ENCODE measurements at places on chromosomes 1 and 21. TPM values are rescaled to one million over a fixed set of nuclear protein-coding genes. Genes with fewer than 3 reads are reported as not detected.

GRCh38 chr1:107141491-107142126, 770 bp downstream of the NTNG1 start:
- DNase-seq, result peak; percentile 33
- no peaks in the 10 kb centered on the region for H3K27me3 ChIP-seq
- peak overlapping the region; percentile 32 for H3K27ac ChIP-seq

Gene SRM
- total RNA-seq, result 8.2 TPM

GRCh38 chr21:41406340-41406739, 19.7 kb upstream of the MX1 start:
- no peaks in the 10 kb centered on the region for H3K36me3 ChIP-seq
- no peak overlapping the region for H3K4me3 ChIP-seq
- no peaks in the 10 kb centered on the region for H3K4me1 ChIP-seq
- no peak overlapping the region for H3K27ac ChIP-seq
- DNase-seq, result no peak

Gene ADCY10
- under 0.01 TPM for total RNA-seq

Gene FCER1G
- total RNA-seq, result not detected

Gene SPRR2G
- not detected for total RNA-seq

- peaks cover 51% of the 10 kb centered on the region for H3K27me3 ChIP-seq
- no peak for DNase-seq
- no peaks in the 10 kb centered on the region for H3K36me3 ChIP-seq
- no peak overlapping the region for H3K27ac ChIP-seq
- H3K4me1 ChIP-seq, result peaks cover 2% of the 10 kb centered on the region
Measured at GRCh38 chr1:212952641-212952976, 2.3 kb downstream of the VASH2 start.

Gene CD164L2
- not detected for total RNA-seq

GRCh38 chr21:44531606-44532564, 8.1 kb downstream of the KRTAP10-1 start:
- H3K27me3 ChIP-seq, result no peaks in the 10 kb centered on the region
- no peak for DNase-seq

DNA sequence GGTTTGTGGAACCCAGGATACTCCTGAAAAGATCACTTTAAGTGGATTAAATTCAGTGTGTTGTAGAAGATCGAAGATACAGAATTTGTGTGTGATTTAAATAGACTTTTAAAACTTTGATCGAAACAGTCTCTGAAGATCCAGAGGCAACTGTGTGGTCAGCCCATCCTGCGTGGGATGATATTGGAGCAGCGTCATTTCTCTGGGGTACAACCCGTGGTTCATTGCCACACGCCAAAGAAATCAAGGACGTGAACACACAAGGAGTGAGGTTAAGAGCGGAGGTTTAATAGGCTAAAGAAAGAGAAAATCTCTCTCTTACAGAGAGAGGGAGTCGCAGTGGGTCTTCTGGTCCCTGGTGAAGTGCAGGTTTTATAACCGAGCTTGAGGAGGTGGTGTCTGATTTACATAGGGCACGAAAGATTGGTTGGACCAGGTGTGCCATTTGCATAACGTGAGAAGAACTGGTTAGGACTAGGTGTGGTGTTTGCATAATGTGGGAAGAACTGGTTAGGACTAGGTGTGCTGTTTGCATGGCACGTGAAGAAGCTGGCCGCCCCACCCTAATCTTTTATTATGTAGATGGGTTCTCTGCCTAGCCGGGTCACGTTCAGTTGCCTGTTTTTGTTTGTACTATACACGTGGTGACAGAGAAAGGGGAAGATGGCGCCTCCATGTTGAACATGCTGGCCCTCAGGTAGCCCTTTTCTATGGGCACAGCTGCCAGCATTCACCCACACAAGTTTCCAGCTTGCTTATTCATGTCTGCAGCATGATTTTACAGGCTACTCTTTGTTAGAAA, 82.3 kb downstream of the ADSS2 start:
- DNase-seq, result no peak
- no peaks in the 10 kb centered on the region for H3K4me1 ChIP-seq
- H3K27me3 ChIP-seq, result no peaks in the 10 kb centered on the region

Gene GNG4
- under 0.01 TPM for total RNA-seq

GRCh38 chr1:10249808-10250457, 39.6 kb downstream of the KIF1B start:
- no peak overlapping the region for H3K27ac ChIP-seq
- H3K4me1 ChIP-seq, result peaks cover 11% of the 10 kb centered on the region
- no peak overlapping the region for H3K4me3 ChIP-seq
- DNase-seq, result no peak

Gene BMP8B
- total RNA-seq, result not detected

- H3K27ac ChIP-seq, result no peak overlapping the region
- no peaks in the 10 kb centered on the region for H3K27me3 ChIP-seq
- H3K4me1 ChIP-seq, result peaks cover 36% of the 10 kb centered on the region
- H3K36me3 ChIP-seq, result no peaks in the 10 kb centered on the region
- no peak overlapping the region for H3K4me3 ChIP-seq
Measured at GRCh38 chr1:235919833-235920441, 53.2 kb upstream of the LYST start.

DNA sequence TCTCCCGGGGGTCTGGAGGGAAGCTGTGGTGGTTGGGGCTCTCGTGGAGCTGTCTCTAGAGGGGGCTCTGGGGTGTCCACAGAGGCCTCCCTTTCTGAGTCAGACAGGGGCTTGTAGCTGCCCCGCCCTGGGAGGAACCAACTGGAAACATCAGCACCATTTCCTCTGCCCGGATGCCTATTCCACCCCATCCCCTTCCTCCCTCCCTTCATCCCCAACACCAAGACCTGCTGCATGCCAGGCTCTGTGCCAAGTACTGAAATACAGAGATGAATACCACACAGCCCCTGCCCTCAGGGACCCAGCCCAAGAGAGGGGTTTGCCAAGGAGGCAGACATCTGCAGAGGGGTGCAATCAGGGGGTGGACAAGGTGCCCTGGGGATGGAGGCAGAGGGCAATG, 125.6 kb upstream of the ADAR start:
- H3K27me3 ChIP-seq, result no peaks in the 10 kb centered on the region
- H3K27ac ChIP-seq, result no peak overlapping the region
- H3K4me1 ChIP-seq, result no peaks in the 10 kb centered on the region
- no peak for DNase-seq
- H3K36me3 ChIP-seq, result no peaks in the 10 kb centered on the region
- no peak overlapping the region for H3K4me3 ChIP-seq

DNA sequence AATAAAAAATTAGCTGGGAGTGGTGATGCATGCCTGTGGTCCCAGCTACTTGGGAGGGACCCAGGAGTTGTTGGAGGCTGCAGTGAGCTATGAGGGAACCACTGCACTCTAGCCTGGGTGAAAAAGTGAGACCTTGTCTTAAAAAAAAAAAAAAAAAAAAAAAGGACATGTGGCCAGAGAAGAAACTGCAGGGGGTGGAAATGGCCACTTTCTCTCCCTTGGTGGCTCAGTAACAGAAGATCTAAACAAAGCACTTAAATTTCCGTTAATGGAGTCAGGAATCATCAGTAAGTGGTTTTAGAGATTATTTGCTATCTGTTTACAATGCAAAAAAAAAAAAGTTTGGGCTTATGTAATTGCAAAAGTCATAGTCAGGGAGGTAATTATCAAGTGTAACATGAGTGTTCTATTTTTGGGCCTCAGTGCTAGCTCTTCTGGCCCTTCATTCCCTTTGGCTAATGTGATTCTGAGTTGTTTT, 19.3 kb upstream of the OPRD1 start:
- no peak overlapping the region for H3K27ac ChIP-seq
- DNase-seq, result no peak
- no peaks in the 10 kb centered on the region for H3K4me1 ChIP-seq
- no peak overlapping the region for H3K4me3 ChIP-seq
- H3K36me3 ChIP-seq, result no peaks in the 10 kb centered on the region

DNA sequence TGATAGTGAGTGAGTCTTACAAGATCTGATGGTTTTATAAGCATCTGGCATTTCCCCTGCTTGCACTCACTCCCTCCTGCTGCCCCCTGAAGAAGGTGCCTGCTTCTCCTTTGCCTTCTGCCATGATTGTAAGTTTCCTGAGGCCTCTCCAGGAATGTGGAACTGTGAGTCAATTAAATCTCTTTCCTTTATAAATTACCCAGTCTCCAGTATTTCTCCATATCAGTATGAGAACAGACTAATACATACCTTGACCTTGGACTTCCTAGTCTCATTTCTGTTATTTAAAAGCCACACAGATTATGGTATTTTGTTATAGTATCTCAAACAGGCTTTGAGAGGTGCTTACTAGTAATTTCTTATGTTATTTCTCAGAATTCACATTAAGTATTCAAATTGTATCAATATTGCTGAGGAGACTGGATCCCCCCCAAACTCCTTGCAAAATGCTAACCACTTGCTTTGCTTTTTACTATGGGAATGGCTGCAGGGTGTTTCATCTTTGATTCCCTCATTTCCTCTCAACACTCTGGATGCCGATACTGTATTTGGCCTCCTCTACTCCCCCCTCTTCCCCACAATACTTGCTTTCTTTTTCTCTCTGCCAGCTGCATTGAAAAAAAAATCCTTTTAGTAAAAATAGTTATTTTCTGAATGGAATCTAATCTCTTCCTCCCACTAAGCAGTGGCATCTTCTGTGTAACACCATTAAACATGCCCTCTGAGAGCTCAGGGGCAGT, 96.9 kb upstream of the WLS start:
- peak; percentile 25 for DNase-seq
- H3K4me1 ChIP-seq, result peaks cover 20% of the 10 kb centered on the region
- H3K36me3 ChIP-seq, result no peaks in the 10 kb centered on the region
- H3K27me3 ChIP-seq, result no peaks in the 10 kb centered on the region
- no peak overlapping the region for H3K4me3 ChIP-seq
- no peak overlapping the region for H3K27ac ChIP-seq

GRCh38 chr1:92759361-92759760, 25.5 kb downstream of the EVI5 start:
- peaks cover 12% of the 10 kb centered on the region for H3K4me1 ChIP-seq
- H3K27me3 ChIP-seq, result no peaks in the 10 kb centered on the region
- H3K27ac ChIP-seq, result no peak overlapping the region
- H3K36me3 ChIP-seq, result no peaks in the 10 kb centered on the region

GRCh38 chr1:156129687-156130577, 15.4 kb downstream of the LMNA start:
- peaks cover 37% of the 10 kb centered on the region for H3K4me1 ChIP-seq
- H3K27ac ChIP-seq, result peak overlapping the region; percentile 99

Gene RUNX1
- total RNA-seq, result 41.6 TPM

DNA sequence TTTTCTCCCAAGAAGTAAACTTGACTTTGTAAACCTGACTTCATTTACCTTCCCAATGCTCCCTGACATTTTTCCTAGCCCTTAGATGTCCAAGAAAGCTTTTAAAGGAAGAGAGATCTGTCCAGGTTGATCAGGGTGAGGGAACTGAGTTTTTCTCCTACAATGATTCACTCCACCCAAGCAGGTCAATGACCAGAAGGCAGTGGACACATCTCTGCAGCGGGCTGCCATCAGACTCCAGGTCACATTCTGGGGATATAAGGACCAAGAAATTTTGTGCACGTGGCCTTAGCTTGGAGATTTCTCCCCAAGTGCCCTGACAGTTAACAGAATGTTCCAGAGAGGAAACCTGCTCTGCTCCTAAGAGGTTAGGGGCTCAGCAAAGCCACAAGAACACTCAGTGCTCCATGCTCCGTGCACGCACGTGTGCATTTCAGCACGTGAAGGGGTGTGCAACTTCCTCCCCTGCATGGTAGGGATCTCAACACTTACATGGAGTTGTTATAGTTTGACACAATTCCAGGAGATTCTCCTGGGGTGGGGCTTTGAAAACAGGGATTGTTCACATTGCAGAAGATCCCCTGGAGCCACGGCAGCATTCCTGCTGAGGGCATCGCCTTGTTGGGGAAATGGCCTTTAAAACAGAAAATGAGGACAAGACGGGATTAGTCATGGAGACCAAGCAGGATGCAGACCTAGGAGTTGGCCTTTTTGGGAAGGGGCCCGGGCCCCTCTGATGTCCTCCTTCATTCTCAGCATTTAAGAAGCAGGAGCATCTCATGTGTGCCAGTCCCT, 9.8 kb downstream of the ABCA4 start:
- H3K27ac ChIP-seq, result no peak overlapping the region
- no peaks in the 10 kb centered on the region for H3K36me3 ChIP-seq
- H3K4me3 ChIP-seq, result no peak overlapping the region
- peaks cover 17% of the 10 kb centered on the region for H3K27me3 ChIP-seq
- DNase-seq, result no peak

Gene C4BPA
- total RNA-seq, result not detected

Gene TNFRSF18
- total RNA-seq, result 0.77 TPM

DNA sequence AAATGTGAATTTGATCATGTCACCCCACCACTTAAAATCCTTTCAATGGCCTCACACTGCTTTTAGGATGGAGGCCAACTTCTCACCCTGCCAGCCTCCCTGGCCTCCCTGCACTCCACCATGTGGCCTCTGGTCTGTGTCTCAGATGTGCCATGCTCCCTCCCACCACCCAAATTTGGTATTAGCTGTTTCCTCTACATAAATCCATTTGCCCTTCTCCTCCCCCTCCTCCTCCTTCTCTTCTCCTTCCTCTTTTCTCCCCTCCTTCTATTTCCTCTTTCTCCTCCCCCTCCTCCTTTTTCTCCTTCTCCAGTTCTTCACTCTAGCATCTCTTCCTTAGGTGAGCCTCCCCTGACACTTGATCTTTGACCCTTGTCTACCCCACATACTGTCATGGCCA, 16.7 kb upstream of the GUCA2B start:
- no peak overlapping the region for H3K4me3 ChIP-seq
- no peaks in the 10 kb centered on the region for H3K36me3 ChIP-seq
- no peaks in the 10 kb centered on the region for H3K4me1 ChIP-seq
- no peak overlapping the region for H3K27ac ChIP-seq
- DNase-seq, result no peak

GRCh38 chr1:209490013-209490412, 93.5 kb upstream of the CAMK1G start:
- H3K36me3 ChIP-seq, result no peaks in the 10 kb centered on the region
- peak; percentile 19 for DNase-seq

Gene LCE2A
- 0.33 TPM for total RNA-seq

Gene CFHR2
- total RNA-seq, result not detected

Gene RNF223
- total RNA-seq, result not detected

DNA sequence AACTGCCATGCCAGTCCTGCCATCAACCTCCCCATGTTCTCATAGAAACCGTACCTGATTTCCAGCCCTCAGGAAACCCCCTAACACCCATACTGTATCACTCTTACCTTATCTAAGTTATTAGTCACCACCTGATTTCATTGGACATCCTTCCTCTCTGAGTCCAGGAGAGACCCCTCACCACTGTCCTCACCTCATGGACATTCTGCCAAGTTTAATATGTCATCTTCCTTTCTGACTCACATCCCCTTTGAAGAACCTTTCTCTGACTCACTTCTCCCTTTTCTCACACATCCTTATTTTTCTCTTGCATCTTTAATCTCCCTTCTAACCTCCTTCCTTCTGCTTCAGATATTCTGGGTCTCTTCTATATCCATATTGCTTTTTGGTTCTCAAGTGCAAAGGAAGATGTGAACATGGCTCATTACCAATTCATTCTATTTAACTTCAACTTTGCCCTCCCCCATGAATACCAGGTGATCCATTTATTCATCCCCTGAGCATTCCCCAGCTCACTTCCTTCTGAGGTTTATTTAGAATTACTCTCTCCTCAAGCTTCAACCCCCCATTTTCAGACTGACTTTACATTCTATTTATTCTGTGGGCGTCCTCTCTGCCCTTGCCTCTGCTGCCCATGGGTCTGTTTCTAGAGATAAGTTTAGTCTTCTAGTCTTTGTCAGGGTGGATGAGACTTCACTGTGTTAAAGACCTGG, 206.8 kb upstream of the ESRRG start:
- H3K4me3 ChIP-seq, result no peak overlapping the region
- H3K27me3 ChIP-seq, result no peaks in the 10 kb centered on the region
- no peak overlapping the region for H3K27ac ChIP-seq
- no peak for DNase-seq
- H3K36me3 ChIP-seq, result no peaks in the 10 kb centered on the region

All from fibroblast of lung (primary cell).